ENCODE measurements at places on chromosomes 6 and 20. TPM values are rescaled to one million over a fixed set of nuclear protein-coding genes. Genes with fewer than 3 reads are reported as not detected.

DNA sequence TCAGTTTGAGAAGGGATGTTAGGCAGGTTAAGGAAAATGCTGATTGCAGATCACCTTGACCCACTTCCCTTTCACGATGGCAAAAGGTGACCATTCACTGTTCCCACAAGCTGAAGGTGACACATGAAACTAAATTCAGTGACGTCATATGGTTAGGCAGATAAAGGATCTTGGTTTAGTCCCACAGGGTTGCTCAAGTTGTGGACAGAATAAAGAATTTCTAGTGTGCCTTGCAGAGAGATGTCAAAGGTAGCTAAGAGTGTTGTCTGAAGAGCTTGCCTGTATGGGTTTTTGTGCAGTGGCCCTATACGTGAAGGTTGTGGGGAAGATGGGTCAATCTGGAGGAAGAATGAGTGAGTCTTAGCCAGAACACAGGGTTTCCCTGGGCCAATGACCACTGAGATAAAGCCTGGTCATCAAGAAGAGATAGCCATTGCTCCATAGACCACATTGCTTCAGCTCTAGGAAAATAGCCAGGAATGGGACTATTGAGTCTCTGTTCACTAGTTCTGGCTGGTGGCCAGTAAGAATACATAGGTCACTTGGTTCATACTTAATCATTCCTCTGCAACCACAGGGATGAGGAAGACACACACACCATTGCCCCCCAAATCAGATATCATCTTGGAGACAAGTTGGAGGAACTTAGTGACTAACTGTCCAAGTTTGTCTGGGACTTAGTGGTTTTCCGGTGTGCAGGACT is 148.5 kb upstream of the ATXN1 start:
- no peak for DNase-seq

DNA sequence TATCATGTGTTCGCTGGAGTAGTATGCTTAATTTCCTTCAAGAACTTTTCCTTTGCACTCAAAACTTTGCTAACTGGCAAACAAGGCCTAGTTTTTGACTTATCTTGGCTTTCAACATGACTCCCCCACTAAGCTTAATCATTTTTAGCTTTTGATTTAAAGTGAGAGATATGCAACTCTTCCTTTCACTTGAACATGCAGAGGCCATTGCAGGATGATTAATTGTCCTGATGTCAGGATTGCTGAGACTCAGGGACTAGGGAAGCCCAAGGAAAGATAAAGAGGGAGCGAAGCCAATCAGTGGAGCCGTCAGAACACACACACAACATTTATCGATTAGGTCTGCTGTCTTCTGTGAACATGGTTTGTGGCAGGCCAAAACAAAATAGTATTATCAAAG is 491.4 kb downstream of the CBLN4 start:
- no peak for DNase-seq

DNA sequence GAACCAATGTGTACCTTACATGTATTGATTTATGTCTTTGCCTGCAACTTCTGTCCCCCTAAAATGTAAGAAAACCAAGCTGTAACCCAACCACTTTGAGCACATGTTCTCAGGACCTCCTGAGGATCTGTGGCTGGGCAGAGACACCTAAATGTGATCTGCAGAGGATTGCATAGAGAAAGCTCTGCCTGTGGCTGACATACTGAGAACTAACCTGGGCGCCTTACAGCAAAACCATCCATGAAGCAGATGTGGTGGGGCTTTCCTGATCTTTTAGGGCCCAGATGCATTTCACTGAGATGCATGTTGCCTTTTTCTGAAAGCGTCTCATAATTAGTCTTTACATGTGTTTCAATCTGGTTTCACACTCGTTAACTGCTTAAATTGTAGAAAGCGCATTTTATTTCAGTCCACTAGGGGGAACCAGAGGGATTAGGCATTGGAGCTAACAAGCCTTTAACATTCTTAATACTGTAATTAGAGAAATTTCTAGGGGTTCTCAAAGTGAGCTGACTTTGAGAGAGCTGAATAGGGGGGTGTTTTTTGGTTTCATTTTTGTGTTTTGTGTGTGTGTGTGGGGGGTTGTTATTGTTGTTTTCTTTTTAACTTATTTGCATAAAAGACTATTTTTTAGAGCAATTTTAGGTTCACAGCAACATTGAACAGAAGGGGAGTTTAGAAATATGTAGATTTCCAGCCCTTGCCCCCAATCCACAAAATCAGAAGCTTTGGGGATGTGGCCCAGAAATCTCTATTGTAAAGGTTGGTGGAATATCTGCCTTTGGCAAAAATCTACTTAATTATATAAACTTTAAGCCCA is 50.9 kb upstream of the FAM184A start:
- peak; percentile 89 for DNase-seq

GRCh38 chr6:87430499-87430898 is 22.7 kb downstream of the CFAP206 start:
- DNase-seq, result no peak

GRCh38 chr6:14726816-14727493 is 518.9 kb upstream of the JARID2 start:
- DNase-seq, result no peak

DNA sequence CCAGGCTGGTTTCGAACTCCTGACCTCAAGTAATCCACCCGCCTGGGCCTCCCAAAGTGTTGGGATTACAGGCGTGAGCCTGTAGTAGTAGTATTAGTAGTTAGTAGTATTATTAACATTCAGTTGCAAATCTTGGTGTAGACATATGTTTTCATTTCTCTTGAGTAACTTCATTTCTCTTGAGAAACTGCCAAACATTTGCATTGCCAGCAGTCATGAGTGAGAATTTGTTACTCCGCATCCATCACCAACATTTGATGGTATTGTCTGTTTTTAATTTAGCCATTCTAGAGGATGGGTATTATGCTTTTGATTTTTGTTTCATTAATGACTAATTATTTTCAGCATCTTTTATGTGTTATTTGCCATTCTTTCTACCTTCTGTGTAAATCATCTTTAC is 1.5 kb upstream of the ERVFRD-1 start:
- no peak for DNase-seq

DNA sequence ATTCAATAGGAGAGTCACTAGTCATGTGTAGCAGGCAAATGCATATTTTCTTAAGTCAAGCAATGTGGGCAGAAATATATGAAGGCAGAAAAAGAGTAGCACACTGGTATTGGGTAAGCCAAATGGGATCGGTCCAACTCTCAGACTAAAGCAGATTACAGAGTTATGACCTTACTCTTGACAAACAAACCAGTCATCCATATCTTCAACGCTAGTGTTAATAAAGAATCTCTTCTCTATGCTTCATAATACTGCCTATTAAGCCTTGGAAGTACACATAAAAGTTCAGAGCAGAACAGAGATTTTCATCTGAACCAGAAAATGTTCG is 320.2 kb upstream of the JARID2 start:
- DNase-seq, result no peak

- DNase-seq, result no peak
Observed at GRCh38 chr6:157346373-157346772, 23.1 kb upstream of the TMEM242 start.

- DNase-seq, result peak; percentile 90
Observed at GRCh38 chr6:30684386-30685156, 1.9 kb downstream of the PPP1R18 start.

HCRTR2 gene
- not detected for total RNA-seq

TNNC2 gene
- total RNA-seq, result not detected

PLG gene
- total RNA-seq, result not detected

OR2J3 gene
- not detected for total RNA-seq

CST5 gene
- not detected for total RNA-seq

BNIP5 gene
- not detected for total RNA-seq

CTAGE9 gene
- total RNA-seq, result not detected

ZBTB12 gene
- total RNA-seq, result 13.3 TPM
